Left ventricle myocardium inferior (tissue), 1 donor: ENCODE measurements at places on chromosomes 16 and 17. TPM values are rescaled to one million over a fixed set of nuclear protein-coding genes. Genes with fewer than 3 reads are reported as not detected.

Gene HS3ST6
- not detected for total RNA-seq

GRCh38 chr16:77759821-77760220 is 28.5 kb upstream of the VAT1L start:
- DNase-seq, result no peak

- no peak for DNase-seq
Observed at GRCh38 chr17:81713556-81714411, 1.7 kb downstream of the SLC25A10 start.

GRCh38 chr16:67269766-67270165 is 9.6 kb upstream of the PLEKHG4 start:
- DNase-seq, result no peak

GRCh38 chr17:64599827-64600226 is 62.3 kb downstream of the SMURF2 start:
- DNase-seq, result no peak

GRCh38 chr17:70161519-70161918 is 7.8 kb upstream of the KCNJ2 start:
- no peak for DNase-seq

DNA sequence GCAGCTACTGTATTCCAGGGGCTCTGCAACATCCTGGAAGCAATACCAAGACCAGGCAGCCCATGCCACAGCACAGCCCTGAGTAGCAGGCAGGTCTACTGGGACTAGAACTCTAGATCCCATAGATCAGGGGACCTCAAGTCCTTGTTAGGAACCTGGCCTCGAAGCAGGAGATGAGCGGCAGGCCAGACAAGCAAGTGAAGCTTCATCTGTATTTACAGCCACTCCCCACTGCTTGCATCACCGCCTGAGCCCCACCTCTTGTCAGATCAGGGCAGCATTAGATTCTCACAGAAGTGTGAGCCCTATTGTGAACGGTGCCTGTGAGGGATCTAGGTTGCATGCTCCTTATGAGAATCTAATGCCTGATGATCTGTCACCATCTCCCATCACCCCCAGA is 295.7 kb upstream of the TNRC6C start:
- no peak for DNase-seq

DNA sequence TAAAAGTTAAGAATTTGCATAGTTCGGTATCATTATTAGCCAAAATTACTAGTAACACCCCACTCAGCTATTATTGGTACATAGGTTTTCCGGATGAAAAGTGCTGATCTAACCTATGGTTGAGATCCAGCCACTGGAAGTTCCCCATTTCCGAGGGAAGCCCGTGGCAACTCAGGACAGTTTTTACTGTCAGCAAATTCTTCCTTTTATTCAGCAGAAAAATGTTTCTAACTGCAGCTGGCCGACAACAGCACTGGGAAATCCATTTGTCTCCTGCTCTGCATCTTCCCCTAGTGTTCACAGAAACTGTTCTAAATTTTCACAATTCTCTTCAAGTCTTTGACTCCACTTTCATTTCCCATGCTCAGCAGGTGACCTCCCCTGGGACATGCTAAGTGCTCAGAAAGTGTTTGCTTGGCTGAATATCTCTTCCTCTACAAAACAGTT is 15.5 kb upstream of the MMD start:
- DNase-seq, result no peak

DNA sequence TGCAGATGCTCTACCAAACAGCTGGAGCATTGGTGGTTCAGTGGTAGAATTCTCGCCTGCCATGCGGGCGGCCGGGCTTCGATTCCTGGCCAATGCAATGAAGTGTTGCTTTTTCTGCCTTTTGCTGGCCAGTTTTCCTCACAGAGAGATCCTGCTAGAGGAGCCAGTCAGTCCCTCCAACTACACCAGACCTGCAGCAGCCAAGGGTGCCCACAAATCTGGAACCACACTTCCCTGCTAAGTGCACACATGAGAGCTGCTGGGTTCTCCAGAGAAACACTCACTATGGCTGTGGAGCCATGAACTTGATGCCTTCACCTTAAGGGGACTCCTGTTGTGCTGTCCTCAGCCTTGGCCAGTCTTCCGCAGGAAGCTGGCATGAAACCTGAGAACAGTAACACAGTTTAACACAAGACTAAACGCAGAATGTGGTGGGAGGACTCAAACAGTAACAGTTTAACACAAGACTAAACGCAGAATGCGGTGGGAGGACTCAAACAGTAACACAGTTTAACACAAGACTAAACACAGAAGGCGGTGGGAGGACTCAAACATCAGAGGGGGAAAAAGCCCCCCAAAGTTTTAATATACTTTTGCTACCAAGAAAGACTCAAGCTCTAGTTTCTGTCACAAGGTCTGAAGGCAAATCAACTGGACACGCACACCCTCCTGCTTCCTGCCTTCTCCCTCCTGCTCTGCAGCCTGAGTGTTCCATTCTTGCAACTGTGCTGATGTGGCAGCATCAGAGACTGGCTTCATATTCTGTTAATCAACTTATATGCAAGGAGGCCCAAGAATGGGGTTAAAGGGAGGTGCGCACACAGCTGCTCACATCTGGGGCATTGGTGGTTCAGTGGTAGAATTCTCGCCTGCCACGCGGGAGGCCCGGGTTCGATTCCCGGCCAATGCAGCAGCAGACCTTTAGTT is 12.0 kb downstream of the VAC14 start:
- DNase-seq, result peak; percentile 53

Gene ANTKMT
- total RNA-seq, result 30.7 TPM

Gene DNAI2
- total RNA-seq, result not detected

Gene UNK
- total RNA-seq, result 14.7 TPM

DNA sequence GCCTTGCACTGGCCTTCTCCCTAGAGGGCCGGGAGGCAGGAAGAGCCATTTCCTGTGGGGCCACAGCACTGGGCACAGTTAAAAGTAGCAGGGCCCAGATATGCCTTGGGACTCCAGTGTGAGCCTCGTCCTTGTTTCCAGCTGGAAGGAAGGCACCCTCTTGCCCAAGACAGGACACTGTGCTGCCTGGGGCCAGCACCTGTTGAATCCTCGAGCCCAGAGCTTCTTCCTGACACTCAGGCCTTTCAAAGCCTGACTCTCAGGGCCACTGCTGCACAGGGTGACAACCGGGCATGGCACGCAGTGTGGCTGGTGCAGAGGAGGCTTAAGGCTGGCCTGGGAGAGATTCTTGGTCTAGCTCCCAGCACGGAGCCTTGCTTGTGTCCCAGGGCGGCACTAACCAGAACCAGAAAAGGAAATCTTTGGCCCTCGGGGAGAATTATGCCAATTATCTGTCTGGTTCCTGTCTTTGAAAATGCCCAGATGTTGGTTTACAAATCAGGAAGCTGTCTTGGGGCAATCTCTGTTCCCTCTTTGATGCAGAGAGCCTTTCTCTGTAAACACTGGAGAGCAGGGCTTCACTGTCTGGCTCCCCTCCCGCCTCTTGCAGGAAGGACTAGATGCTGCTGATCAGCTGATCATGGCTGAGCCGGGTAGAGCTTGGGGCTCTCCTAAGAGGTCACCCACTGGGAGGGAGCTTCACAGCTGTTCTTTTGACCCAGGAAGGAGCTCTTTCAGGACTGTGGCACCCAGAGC is 11.1 kb downstream of the LDHD start:
- DNase-seq, result peak; percentile 57

DNA sequence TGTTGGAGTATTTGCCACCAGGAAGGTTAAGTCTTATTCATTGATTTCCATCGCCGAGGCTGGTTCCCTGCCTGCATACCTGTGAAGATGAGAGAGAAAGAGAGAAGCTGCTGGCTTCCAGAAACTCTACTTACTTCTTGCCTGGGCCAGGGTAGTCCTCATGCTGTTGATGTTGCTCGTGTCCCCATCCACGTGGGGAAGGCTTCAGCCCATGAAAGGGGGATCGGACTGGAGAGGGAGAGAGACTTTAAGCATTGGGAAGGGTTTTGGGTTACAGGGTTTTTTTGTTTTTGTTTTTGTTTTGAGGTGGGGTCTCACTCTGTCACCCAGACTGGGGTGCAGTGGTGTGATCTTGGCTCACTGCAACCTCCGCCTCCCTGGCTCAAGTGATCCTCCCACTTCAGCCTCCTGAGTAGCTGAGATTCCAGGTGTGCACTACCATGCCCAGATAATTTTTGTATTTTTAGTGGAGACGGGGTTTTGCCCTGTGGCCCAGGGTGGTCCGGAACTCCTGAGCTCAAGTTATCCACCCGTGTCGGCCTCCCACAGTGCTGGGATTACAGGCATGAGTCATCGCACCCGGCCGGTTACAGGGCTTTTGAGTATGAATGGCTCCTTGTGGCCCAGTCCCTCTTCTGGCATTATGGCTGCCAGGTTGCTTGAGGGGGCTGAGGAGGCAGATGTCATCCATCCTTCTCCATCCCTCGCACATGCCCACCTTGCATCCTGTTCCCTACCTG is 26.6 kb downstream of the ITGB3 start:
- DNase-seq, result no peak

Gene NXN
- total RNA-seq, result 13.8 TPM

Gene PRSS33
- total RNA-seq, result not detected

DNA sequence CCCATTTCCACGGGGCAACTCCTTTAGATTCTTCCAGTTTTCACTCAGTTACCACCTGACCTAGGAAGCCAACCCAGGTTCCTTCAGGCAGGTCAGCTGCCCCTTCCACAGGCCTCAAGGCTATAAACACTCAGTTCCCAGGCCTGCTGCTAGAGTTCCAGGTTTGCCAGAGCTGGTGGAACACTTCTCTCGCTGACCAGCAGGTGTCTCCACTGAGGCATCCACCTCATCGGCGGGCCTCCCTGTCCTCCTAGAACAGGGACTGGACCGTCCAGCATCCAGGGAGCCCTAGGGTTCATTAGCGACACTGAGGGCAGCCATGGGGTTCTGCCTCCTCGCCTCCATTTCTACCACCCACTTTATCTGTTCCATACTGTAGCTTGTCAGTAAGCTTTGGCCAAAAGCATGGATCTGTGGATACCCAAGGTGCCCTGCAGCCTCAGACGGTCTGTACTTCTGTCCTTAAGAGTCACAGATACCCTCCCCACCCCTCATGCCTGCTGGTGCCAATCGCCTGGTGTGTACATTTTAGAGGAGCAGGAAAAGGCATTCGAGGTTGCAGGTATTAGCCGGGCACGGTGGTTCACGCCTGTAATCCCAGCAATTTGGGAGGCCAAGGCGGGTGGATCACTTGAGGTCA is 29.0 kb downstream of the PIMREG start:
- peak; percentile 68 for DNase-seq

GRCh38 chr17:41579484-41580243 is 7.0 kb downstream of the KRT14 start:
- peak; percentile 59 for DNase-seq

Gene MRPL38
- 104 TPM for total RNA-seq

- DNase-seq, result no peak
Observed at GRCh38 chr17:65933290-65933689, 258.6 kb downstream of the CEP112 start.

DNA sequence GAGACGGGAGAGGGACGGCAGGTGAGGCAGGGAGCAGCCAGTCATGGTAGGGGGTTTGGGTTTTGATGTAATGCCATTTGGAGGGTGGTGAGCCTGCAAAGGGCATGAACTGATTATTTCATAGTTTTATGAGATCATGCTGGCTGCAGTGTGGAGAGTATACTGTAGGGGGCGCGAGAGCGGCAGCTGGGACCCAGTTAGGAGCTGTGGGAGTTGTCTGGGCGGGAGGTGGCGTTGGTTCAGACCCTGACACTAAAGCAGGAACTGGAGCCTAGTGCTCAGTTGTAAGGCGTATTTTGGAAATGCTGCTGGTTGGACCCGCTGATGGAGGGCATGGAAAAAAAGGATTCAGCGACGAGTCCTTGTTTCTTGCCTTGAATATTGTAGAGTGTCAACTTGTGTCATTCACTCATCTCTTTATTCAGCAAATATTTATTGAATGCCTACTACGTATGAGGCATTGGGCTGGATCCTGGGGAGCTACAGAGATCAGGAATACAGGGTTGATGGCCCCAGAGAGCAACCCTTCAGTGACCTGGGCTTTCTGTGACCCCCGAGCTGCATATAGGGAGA is 23.7 kb upstream of the KDM8 start:
- DNase-seq, result peak; percentile 89

- no peak for DNase-seq
Observed at GRCh38 chr17:68387435-68388218, 69.7 kb downstream of the WIPI1 start.

Gene C17orf78
- total RNA-seq, result not detected

- peak; percentile 36 for DNase-seq
Observed at GRCh38 chr16:57446531-57447185, 527 bp downstream of the CIAPIN1 start.

GRCh38 chr17:1484676-1485422 is 7.6 kb downstream of the MYO1C start:
- peak; percentile 61 for DNase-seq

DNA sequence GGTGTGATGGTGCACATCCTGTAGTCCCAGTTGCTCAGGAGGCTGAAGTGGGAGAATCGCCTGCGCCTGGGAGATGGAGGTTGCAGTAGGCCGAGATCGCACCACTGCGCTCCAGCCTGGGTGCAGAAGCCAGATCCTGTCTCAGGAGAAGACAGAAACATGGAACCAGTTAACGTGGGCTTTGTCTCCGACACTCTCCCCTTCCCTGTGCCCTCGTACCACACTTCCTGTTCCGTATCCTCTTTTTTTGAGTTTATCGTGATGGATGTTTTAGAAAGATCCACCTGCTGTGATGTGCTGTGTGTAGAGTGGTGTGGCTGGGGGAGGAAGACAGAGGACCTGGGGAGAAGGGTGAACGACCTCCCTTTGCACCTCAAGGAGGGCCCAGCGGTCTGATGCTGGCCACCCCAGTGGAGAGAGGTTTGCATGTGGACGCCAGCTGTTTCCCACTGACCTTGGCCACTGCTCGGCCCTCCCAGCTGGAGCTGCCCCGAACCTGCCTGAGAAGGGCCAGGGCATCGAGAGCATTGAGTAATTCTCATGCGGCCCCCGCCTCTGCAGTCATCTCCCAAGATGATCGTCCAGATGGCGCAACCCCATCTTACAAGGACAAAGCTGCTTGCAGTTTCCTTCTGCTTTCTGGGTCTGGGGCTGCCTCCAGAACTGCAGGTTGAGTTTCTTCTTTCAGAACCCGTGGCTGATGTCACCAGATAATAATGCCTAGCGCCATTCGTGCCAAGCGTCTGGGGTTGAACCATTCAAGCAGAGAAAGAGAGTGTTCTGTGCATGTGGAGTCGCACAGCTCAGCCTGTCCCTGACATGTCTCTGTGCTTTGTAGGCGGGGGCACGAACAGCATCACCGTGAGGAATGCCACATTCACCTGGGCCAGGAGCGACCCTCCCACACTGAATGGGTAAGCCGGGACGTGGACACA is 126.3 kb downstream of the ABCC1 start:
- DNase-seq, result peak; percentile 47

Gene SHMT1
- total RNA-seq, result 6.8 TPM

DNA sequence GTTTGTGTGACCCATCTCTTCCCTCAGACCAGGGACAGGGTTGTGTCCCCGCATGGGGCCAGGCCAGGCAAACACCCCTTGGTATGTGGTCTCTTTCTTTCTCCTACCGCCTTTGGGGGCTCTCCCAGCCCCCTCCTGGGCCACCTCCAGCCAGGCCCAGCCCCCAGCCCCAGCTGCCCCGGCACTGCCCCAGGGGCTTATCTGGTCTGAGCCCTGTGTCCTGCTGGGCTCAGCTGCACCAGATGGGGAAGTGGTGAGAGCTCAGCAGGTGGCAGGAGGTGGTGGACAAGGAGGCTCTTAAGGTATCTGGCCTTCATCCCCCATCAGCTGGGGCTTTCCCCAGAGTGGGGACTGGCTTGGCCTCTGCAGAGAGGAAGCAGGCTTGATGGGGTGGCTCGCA is 8.7 kb downstream of the ADAM11 start:
- no peak for DNase-seq

Gene STX1B
- 0.77 TPM for total RNA-seq
